Spinal cord (tissue), 10 donors: ENCODE measurements at places on chromosomes 7 and 10. TPM values are rescaled to one million over a fixed set of nuclear protein-coding genes. Genes with fewer than 3 reads are reported as not detected.

DNA sequence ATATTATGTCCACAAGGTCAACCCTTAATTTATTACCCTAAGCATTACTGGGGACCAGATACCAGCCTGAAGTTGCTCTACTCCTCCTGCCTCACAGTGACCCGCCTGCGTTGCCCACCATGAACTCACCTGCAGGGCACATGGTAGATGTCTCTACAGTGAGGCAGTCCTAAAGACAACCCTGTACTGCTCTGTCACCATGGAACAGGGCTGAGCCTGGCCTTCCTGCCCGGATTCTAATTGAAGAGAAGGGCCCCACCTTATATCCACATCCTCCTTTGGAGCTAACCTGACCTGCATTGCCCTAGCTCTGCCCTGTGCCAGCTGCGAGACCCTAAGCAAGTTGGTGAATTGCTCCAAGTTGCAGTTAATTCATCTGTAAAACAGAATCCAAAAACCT lies 4.1 kb downstream of the SH3PXD2A start:
- no peak for DNase-seq

- DNase-seq, result no peak
Measured at GRCh38 chr7:6634021-6634420, 3.1 kb upstream of the ZNF316 start.

GRCh38 chr7:117072620-117073118 lies 119.4 kb downstream of the ST7 start:
- peak; percentile 91 for DNase-seq

GRCh38 chr10:122419876-122420623 lies 34.4 kb upstream of the ARMS2 start:
- no peak for DNase-seq

DNA sequence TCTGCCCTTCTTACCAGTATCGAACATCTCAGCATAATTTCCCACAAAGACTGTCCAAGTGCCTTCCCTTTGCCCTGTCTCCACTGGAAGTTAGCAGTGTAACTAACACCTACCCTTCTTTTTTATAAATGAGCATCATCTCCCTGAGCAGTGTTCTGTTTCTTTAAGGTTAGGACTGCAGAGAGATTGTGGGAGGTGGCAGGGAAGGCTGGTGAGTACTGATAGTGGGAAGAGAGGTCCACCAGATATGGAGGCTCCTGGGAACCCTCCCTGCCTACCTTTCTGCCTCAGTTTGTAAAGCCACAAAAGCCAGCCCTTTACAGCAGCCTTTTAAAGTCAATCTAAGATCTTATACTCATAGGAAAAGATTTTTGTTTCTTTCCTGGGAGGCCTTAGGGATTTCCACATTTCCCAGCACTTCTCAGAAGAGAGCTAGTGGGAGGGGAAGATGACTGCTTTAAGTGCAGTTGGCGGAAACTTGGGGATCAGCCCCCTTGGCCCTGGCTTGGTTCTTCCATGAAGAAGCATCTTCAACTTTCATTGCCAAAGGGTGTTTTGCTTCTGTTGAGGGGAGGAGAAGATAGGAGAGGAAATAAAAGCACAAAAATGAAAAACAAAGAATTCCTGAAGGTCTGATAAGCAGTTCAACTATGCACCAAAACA lies 36.6 kb upstream of the CALD1 start:
- no peak for DNase-seq

- no peak for DNase-seq
Measured at GRCh38 chr10:109919220-109919619, 4.1 kb downstream of the XPNPEP1 start.

DNA sequence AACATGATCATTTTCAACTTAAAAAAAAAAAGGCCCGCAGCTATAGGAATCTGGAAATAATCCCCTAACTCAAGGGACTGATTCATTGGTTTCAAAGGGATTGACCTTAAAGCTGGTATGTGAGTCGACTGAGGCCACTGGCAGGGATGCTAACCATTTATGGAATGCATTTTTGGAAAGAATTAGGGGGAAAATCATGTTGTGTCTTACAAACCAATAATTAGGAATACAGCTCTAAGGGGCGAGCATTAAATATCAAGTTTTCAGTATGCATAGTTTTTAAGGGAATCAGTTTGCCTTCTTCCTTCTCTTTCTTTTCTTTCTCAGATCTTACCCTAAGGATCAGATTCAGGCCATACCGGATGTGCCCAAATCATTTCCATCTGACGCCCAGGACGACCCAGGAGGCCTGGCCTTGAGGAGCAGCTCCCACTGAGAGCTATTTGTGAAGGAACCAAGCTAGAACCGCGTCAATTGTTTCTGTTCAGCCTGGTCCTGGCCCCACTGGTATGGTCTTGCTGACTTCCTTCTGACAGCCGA lies 48.7 kb downstream of the BPGM start:
- DNase-seq, result no peak

- no peak for DNase-seq
Measured at GRCh38 chr10:21534604-21535493, 817 bp downstream of the MLLT10 start.

DNA sequence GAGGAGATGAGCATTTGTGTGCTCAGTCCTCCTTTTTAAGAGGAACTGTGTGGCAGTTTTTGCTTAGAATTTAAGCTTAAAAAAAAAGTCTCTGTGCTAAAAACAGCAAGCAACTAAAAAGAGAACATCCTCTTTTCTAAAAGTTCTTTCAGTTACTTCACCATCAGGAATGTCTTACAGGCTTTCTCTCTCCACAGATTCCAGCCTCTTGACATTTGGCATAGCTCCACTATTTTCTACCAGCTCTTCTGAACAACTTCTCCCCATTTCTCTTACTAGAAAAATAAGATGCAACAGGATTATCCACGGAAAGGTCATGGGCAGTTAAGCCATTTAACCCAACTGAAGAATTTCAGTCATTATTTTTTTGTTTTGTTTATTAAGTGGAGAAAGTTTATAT lies 13.2 kb downstream of the PCLO start:
- no peak for DNase-seq

DNA sequence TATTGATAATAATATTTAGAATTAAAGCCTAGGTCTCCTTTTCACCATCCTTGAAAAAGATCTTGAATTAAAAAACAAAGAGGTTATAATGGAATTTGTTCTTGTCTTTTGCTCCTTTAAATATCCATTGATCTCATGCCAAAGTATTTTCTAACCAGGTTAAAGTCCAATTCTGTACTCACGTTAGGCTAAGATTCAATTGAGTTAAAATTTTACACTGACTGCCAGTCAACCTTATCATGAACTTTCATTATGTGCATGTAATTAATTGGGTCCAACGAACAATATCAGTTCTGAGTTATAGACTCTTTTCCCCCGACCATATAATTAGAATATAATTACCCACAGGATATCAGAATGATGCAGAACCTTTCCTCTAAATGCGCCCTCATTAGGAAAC lies 266.6 kb downstream of the DGKB start:
- peak; percentile 45 for DNase-seq

DNA sequence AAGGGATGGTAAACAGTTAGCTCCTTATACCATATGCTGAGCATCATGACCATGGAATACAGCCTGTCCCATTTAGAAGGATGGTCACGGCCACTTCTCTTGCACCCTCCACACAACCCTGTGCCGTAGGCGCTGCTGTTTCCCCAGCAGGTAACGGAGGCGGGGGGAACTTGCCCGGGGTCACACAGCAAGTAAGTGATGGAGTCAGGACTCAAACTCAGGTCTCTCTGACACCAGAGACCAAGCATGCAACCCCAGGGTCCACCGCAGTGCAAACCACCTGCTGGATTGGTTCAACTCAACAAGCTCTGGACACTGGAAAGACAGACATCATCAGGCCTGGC lies 71.6 kb downstream of the ZRANB1 start:
- DNase-seq, result no peak

DNA sequence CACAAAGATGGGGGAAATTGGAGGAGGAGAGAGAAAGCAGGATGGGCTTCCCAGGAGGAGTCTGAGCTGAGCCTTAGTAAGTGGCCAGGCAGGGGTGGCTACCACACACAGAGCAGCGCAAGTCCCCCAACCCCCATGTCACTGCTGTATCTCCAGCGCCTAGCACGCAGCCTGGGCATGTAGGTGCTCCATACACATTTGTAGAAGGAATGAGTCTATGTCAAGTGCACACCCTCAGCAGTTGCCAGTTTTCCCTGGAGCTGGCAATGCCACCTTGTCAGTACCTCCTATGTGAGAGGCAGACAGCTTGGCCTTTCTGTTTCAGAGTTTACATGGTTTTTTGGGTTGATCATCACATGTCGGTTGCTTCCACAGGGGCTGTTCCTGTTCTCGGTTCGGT lies 116.1 kb downstream of the CLEC2L start:
- DNase-seq, result no peak

- no peak for DNase-seq
Measured at GRCh38 chr7:25770670-25771069, 381.3 kb upstream of the NFE2L3 start.

GRCh38 chr7:148266795-148267194 lies 323.8 kb upstream of the C7orf33 start:
- DNase-seq, result no peak

GRCh38 chr10:118827466-118828155 lies 72.8 kb upstream of the CACUL1 start:
- DNase-seq, result no peak

GRCh38 chr10:24674892-24675632 lies 48.6 kb downstream of the ARHGAP21 start:
- DNase-seq, result no peak

GRCh38 chr7:136523571-136523970 lies 344.9 kb upstream of the CHRM2 start:
- DNase-seq, result no peak

GRCh38 chr7:51472873-51473272 lies 156.3 kb upstream of the COBL start:
- no peak for DNase-seq

DNA sequence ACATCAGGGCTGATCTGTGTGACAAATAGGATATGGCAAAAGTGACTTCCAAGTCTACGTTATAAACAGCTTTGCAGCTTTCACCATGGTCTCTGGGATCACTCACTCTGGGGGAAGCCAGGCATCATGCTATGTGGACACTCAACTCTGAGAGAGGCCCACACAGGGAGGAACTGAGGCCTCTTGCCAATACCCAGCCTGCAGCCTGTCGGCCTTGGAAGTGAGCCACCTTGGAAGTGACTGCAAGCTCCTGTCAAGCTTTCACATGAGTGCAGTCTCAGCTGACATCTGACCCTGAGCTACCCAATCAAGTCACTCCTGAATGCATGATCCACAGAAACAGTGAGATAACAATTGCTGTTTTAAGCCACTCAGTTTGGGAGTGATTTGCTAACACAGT lies 56.5 kb downstream of the MMRN2 start:
- peak; percentile 61 for DNase-seq

DNA sequence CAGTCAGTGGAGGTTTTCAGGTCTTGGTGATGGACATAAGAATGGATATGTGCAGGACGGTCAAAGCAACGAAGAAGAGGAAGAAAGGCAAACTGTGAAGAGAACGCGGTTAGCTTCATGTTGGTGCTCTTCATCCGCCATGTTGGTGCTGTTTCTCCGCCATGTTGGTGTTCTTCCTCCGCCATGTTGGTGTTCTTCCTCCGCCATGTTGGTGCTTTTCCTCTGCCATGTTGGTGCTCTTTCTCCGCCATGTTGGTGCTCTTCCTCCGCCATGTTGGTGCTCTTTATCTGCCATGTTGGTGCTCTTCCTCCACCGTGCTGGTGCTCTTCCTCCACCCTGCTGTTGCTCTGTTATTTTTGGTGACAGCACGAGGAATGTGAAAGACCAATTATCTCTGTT lies 95.4 kb downstream of the DOCK1 start:
- DNase-seq, result no peak

DNA sequence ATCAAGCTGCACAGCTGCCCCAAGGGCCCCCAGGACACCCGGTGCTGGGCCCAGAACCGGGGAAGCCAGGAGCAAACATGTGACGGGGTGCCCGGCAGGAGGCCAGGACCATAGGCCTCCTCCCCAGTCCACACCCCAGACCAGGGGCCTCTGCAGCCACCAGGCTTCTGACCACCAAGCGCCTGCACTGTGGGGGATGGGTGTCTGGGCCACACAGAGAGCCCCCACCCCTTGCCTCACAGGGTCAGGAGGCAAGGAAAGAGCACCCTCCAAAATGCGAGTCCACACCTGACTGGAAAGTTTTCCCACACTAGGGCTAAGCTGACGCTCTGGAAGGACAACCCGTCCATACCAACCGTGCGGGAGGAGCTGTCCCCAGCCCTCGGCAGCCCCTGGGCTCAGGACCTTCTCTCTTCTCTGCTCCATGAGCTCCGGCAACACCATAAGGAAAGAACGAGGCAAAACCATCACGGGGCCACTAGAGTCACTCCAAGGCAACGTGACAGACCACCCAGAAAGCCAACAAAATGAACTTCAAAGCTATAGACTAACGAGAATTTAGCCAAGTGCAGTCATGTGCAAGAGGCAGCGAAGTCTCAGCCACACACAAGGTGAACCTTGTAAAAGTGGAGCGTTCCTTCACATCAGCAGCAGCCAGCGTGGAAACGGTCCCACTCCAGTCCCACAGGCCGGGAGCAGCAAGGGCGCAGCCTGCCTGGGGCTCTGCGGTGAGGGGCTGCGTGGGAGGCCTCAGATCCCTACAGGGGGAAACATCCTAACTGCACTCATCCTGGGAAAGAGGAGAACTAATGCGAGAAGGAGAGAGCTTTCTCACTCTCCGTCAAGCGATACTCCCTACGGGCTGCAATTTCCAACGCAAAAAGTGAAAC lies 5.1 kb downstream of the STK32C start:
- no peak for DNase-seq

DNA sequence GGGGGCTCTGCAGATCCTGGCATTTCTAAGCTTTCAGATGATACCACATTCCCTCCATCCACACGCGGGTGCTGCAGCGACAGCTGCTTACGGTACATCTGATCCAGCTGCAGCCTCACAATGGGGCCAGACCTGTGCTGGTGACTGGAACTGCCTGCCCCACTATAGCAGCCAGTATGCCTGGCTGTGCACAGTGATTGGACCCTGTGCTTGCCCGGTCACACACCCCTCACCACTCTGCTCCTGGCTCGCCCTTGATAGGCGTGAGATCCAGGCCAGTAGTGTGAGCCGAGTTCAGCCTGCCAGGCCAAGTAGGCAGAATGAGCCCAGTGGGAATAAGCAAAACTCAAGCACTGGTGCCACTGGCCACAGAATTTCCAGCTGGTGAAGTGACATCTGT lies 164.8 kb downstream of the NRBF2 start:
- no peak for DNase-seq

Gene CNNM1
- 1.6 TPM for total RNA-seq

Gene ATAD1
- total RNA-seq, result 57.4 TPM

Gene GTF2IRD1
- 10.0 TPM for total RNA-seq

Gene PHKG1
- 7.9 TPM for total RNA-seq

Gene SLC13A4
- 936 TPM for total RNA-seq

Gene C10orf53
- total RNA-seq, result 0.11 TPM

Gene DYDC1
- total RNA-seq, result 1.4 TPM

Gene SNCG
- 94.8 TPM for total RNA-seq

Gene GIMAP5
- 20.1 TPM for total RNA-seq

Gene FAM25G
- not detected for total RNA-seq

Gene NME8
- not detected for total RNA-seq

Gene EN2
- 0.72 TPM for total RNA-seq

Gene HOXA10
- 0.22 TPM for total RNA-seq

Gene AKR1B15
- not detected for total RNA-seq
